ENCODE measurements at places on chromosomes 6 and 20. TPM values are rescaled to one million over a fixed set of nuclear protein-coding genes. Genes with fewer than 3 reads are reported as not detected.

Gene CRYBG1
- total RNA-seq = 0.74 TPM

Gene CUTA
- total RNA-seq = 180 TPM

Gene PRDM13
- 0.84 TPM for total RNA-seq

Gene KCNK16
- not detected for total RNA-seq

Gene HMGA1
- total RNA-seq = 611 TPM

Gene CBLN4
- not detected for total RNA-seq

Gene TAAR1
- not detected for total RNA-seq

Gene SMLR1
- total RNA-seq = not detected

Gene MUC21
- total RNA-seq = not detected

Gene FAM217A
- total RNA-seq = not detected

Gene VGLL2
- not detected for total RNA-seq

Gene ULBP1
- 0.94 TPM for total RNA-seq

Gene CST2
- total RNA-seq = 0.25 TPM

Gene PRSS16
- 2.5 TPM for total RNA-seq

Gene ESR1
- total RNA-seq = 0.02 TPM

Gene GSTA2
- not detected for total RNA-seq

Gene ATAT1
- total RNA-seq = 5.5 TPM

Gene TDRD6
- total RNA-seq = not detected

Gene SPINT3
- not detected for total RNA-seq

Gene CD93
- 0.02 TPM for total RNA-seq

Gene DYNLT2
- 0.44 TPM for total RNA-seq

Gene OR2H1
- total RNA-seq = not detected

Gene IL17A
- total RNA-seq = not detected

Gene BMP7
- 0.38 TPM for total RNA-seq

Gene FOXF2
- 21.7 TPM for total RNA-seq

Gene RRAGD
- 5.2 TPM for total RNA-seq

Gene RAMACL
- 0.43 TPM for total RNA-seq

Gene ZC3H12D
- total RNA-seq = 0.08 TPM

Gene PCK1
- total RNA-seq = 0.30 TPM

Gene NKX2-4
- not detected for total RNA-seq

Gene TINAG
- total RNA-seq = not detected

Gene CCN6
- total RNA-seq = not detected

Gene PSORS1C2
- total RNA-seq = not detected

Gene OR2J3
- total RNA-seq = not detected

Gene RAET1L
- 0.44 TPM for total RNA-seq

Gene DPPA5
- total RNA-seq = not detected

Data from A549 treated with GW870086 at 1 μM for 4 hours (cell line).